ENCODE measurements at places on chromosomes 1 and 21. TPM values are rescaled to one million over a fixed set of nuclear protein-coding genes. Genes with fewer than 3 reads are reported as not detected.
A peak's percentile ranks its signal among the peaks of the same experiment; 100 is the strongest.

- DNase-seq: no peak
- H3K27ac ChIP-seq: peak overlapping the region; percentile 34
- no peak overlapping the region for H3K4me3 ChIP-seq
- no peaks in the 10 kb centered on the region for H3K27me3 ChIP-seq
These were observed 12.6 kb downstream of the GTF2B start for GRCh38 chr1:88878731-88879130.

Gene LIN9
- total RNA-seq: 11.1 TPM

DNA sequence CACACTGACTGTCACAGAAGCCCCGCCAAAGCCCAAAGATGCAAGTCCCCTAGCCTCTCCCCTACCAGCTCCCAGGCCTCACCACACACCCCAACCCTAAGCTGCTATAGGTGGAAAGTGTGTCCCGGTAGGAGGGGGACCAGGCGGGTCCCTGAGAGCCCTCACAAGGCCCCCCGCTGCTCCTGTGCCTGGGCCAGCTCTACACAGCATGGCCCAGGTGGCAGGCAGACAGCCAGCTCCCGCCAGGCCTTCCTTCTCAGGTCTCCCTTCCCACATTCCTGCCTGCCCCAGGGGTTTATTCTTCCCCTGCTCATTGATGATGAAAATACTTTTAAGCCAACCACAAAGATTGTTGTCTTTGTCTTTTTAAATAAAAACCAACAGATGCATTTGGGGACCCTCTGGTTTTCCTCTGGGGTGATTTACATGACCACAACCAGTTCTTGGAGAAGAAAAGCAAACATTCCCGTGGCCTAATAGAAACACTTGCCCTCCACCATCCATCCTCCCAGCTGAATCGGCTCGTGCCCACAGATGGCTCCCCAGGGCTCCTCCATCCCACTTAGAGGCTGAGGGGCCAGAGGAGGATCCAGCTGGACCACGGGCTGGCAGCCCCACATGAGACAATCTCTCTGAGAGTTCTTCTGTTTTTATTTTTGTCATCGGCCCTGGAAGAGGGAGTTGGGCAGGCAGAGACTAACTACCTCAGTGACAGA, 93.1 kb downstream of the DMRTB1 start:
- H3K36me3 ChIP-seq: no peaks in the 10 kb centered on the region
- H3K27me3 ChIP-seq: no peaks in the 10 kb centered on the region
- H3K4me1 ChIP-seq: peaks cover 4% of the 10 kb centered on the region
- DNase-seq: no peak
- H3K4me3 ChIP-seq: no peak overlapping the region

DNA sequence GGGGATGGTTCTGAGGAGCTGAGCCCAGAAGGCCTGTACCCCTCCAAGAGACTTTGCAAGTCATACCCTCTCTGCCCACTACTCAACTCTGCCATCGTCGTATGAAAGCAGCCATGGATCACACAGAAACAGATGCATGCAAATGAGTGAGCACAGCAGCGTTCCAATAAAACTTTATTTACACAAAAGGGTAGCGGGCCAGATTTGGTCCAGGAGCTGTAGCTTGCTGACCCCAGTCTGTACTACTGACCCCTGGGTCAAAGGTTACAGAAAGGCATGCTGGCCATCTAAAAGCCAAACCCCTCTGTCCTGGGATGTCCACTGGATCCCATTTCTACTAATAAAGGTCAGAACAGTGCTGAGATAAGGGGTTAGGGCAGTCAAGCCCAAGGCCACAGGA, 8.8 kb upstream of the AGTRAP start:
- DNase-seq: no peak
- H3K4me1 ChIP-seq: peaks cover 26% of the 10 kb centered on the region
- H3K36me3 ChIP-seq: no peaks in the 10 kb centered on the region
- H3K27ac ChIP-seq: no peak overlapping the region
- no peaks in the 10 kb centered on the region for H3K27me3 ChIP-seq

GRCh38 chr1:233587196-233587595, 26.7 kb upstream of the KCNK1 start:
- H3K27me3 ChIP-seq: peaks cover 20% of the 10 kb centered on the region
- no peak overlapping the region for H3K4me3 ChIP-seq
- no peak for DNase-seq
- no peaks in the 10 kb centered on the region for H3K4me1 ChIP-seq
- no peaks in the 10 kb centered on the region for H3K36me3 ChIP-seq
- H3K27ac ChIP-seq: no peak overlapping the region

Gene IQCC
- 5.0 TPM for total RNA-seq

DNA sequence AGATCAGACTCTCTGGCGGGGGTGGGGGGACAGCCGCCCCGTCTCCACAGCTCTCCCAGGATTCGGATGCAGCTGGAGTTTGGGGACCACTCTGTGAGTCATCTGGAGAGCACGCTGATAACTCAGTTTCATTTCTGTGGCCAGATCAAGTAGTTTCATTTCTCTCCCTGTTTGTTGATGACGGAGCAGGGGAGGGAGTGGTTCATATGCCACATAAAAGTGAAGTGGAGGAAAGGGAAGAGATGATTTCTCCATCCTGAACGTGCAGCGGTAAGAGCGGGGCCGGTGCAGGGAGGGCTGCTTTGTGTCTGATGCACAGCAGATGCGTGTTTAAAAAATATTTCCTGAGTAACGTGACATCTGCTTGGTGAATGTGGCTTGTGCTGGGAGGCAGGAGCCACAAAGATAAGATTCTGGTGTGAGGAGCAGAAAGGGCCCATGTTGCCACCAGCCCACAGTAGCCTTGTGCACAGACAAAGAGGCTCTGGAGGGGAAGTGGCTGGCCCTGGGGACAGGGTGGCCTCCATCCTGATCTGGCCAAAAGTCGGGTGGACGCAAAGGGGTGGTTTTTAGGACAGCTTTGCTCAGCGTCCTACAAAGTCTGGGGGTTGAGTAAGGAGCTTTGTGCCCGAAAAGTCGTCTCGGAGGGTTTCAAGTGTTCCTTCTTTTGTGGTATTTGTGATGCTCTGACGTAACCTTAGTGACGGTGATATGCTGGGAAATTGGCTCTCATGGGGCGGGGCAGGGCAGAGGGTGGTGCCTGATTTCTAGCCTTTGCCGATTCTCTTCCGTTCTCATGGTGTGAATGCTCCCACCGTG, at the start of gene MX2:
TSS of gene MX2 (plus strand) at position 242 of the 819 bp plus-strand sequence. CDS start 14,880 bp downstream, outside the sequence.
- H3K36me3 ChIP-seq: peaks cover 16% of the 10 kb centered on the region
- H3K4me3 ChIP-seq: peak within 1 kb of the TSS; percentile 83
- peak within 1 kb of the TSS; percentile 98 for H3K27ac ChIP-seq
- H3K27me3 ChIP-seq: no peaks in the 10 kb centered on the region

Gene PGLYRP3
- total RNA-seq: not detected

DNA sequence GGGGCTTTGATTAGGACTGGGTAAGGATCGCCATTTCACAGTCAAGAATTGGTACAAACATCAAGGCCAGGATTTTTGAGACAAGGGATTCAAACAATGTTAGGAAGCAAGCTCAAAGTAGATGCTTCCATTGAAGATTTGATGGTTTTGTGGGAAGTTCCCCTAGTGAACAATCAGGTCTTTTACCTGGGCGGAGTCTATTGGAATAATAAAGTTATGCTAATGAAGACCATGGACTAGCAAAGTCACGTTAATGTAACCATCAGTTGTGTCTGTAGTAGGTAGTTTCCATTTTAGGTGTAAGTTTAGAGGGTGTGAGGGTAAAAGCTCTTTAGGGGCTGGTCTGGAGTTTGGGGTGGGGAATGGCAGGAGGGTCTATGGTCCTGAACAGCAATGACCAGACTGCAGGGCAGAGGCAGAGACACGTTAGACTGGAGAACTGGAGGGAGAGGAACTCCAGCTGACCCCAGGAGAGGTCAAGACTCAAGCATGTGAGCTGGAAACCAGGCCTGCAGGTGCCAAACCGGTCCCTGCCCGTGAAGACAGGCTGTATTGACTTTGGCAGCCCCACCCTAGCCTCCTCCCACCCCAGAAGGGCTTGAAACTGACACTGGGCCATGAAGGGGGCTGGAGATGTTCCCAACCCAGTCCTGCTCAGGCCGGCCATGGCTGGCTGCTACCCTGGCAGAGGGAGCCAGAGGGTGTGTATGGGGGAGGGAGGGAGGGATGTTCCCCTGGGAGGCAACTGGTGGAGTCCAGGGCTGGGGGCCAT, 36.0 kb upstream of the GPR37L1 start:
- no peak for DNase-seq
- H3K4me1 ChIP-seq: no peaks in the 10 kb centered on the region
- H3K4me3 ChIP-seq: no peak overlapping the region
- no peaks in the 10 kb centered on the region for H3K36me3 ChIP-seq
- H3K27me3 ChIP-seq: peaks cover 7% of the 10 kb centered on the region
- H3K27ac ChIP-seq: no peak overlapping the region

Gene COP1
- total RNA-seq: 40.9 TPM

- peaks cover 15% of the 10 kb centered on the region for H3K36me3 ChIP-seq
- peaks cover 22% of the 10 kb centered on the region for H3K4me1 ChIP-seq
These were observed 773 bp downstream of the RABIF start for GRCh38 chr1:202888221-202888530.

Gene REN
- not detected for total RNA-seq

- no peak for DNase-seq
- no peak overlapping the region for H3K4me3 ChIP-seq
- peaks cover 25% of the 10 kb centered on the region for H3K27me3 ChIP-seq
- H3K27ac ChIP-seq: no peak overlapping the region
These were observed 12.9 kb upstream of the ACTN2 start for GRCh38 chr1:236673289-236673919.

GRCh38 chr1:203353486-203353885, 2.6 kb upstream of the FMOD start:
- H3K27me3 ChIP-seq: peaks cover 22% of the 10 kb centered on the region
- no peak overlapping the region for H3K27ac ChIP-seq
- no peak overlapping the region for H3K4me3 ChIP-seq
- DNase-seq: no peak

DNA sequence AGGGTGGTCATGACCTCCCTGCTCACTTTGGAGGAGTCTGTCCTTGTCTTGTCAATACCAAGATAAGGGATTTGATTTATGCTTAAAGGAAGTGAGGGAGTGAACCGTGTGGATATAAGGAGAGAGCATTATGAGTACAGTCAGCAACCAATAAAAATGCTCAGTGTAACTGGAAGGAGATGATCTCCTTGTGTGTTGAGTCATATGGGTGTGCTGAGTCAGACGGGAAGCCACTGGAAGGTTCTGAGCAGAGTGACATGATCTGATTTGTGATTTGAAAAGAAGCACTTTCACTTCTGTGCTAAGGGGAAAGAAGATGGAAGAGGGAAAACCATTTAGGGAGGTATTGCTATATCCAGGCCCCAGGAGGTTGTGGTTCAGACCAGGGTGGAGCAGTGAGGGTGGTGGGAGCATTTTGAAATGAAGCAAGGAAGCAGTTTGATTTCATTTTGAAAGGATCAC, 2.5 kb upstream of the BCL10 start:
- DNase-seq: peak; percentile 19
- H3K4me1 ChIP-seq: peaks cover 24% of the 10 kb centered on the region

DNA sequence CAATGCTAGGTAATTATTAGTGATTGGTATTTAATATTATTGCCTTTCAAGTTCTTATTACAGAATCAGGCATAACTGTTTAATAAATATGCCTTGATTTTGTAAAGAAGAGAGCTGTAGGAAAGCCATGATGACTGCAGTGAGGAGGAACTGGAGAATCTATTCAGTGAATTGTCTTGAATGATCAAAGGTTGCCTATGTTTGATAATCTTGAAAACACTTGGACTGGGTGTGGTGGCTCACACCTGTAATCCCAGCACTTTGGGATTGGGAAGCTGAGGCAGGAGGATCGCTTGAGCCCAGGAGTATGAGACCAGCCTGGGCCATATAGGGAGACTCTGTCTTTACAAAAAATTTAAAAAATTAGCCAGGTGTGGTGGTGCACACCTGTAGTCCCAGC, 42.4 kb downstream of the FMN2 start:
- H3K27me3 ChIP-seq: peaks cover 8% of the 10 kb centered on the region
- no peak overlapping the region for H3K4me3 ChIP-seq
- no peaks in the 10 kb centered on the region for H3K4me1 ChIP-seq
- no peak for DNase-seq
- H3K36me3 ChIP-seq: no peaks in the 10 kb centered on the region
- H3K27ac ChIP-seq: no peak overlapping the region

Gene KRTAP10-8
- total RNA-seq: not detected

DNA sequence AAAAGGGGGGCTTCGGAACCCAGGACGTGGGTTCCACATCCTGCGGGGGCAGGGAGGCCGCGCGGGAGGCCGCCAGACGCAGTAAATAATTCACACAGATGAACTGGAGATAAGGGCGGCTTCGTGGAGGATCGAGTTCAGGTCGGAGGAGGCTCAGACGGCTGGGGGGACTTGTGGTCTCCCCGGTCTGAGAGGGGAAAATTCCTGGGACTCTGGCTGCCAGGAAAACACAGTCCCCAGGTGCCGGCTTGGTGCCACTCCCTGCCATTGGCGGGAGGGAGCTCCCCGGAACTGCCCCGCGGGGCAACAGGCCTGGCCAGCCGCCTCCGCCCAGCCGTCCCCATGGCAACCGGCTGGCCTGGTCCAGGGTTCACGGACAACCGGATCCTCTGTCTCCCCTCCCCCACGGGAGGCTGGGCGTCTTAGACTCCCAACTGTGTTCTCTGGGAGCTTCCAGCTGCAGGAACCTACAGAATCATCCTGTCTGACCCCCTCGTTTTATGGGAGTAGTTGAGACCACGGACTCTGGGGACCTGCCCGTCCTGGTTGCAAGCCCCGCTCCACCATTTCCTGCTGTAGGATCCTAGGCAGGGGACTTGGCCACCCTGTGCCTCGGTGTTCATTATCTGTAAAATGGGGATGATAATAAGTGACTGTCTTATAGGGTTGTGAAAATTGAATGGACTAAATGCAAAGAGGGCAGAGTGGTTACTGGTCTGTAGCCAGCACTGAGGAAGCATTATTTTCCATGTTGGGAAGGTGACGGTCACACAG, 9.6 kb downstream of the CAMK2N1 start:
- DNase-seq: no peak
- peaks cover 5% of the 10 kb centered on the region for H3K4me1 ChIP-seq
- no peak overlapping the region for H3K4me3 ChIP-seq
- H3K36me3 ChIP-seq: no peaks in the 10 kb centered on the region
- peaks cover 94% of the 10 kb centered on the region for H3K27me3 ChIP-seq
- H3K27ac ChIP-seq: no peak overlapping the region

DNA sequence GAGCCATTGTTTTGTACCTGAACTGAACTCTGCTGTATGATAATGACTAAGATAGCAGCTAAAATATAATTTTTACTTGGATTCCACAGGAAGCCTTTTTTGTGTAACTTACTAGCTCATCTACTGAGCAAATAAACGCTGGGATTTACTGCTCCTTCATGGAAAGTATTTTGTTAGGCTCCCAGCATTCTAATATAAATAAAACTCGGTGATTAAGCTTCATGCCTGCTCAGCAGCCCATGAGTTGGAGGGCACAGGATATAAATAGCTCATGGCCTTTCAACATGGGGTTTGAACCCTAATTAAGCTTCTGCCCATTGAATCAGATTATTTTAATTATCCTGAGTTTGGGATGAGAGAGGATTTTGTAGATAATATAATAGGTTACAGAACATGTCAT, 180.0 kb downstream of the PCP4 start:
- H3K36me3 ChIP-seq: no peaks in the 10 kb centered on the region
- DNase-seq: no peak
- no peaks in the 10 kb centered on the region for H3K4me1 ChIP-seq
- H3K27me3 ChIP-seq: peaks cover 3% of the 10 kb centered on the region

All from activated naive CD8-positive, alpha-beta T cell treated with anti-CD3 and anti-CD28 coated beads for 36 hours (primary cell).